ENCODE measurements at places on chromosomes 3 and 15.

GRCh38 chr15:35602836-35603235 is 56.9 kb upstream of the DPH6 start:
- no peak for DNase-seq

DNA sequence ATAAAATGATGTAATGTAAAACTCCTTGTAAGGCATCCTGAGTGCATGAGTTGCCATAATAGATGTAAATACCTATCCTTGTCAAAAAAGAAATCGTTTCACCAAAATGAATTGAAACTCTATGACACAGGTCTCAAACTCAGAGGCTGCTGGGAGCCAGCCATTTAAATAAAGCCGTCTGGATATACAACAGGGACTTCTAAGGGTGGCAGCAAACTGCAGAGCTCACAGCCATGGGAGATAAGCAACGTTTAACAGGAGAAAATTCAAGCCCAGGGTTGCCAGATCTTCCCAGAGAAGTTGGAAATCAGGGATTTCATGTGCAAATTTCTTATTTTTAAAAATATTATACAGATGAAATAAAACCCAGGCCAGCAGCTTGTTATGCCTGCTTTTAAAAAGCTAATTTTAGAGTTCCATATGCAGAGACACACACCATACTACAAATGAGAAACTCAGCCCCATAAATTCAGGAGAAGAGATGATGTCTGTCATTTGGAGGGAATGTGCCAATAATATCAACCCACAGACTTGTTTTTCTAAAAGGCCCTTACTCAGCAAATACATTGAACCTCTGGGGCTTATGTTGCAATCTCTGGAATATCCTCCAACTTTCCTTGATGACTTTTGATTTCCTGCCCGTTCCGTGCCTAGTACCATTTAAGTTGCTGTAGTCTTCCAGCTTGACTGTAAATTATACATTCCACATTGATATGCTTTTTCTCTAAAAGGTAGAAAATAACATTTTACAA is 75.6 kb downstream of the AQP9 start:
- DNase-seq, result no peak

- no peak for DNase-seq
Measured at GRCh38 chr3:36633060-36633459, 131.3 kb downstream of the DCLK3 start.

- no peak for DNase-seq
Measured at GRCh38 chr3:111087924-111088469, 16.4 kb downstream of the NECTIN3 start.

DNA sequence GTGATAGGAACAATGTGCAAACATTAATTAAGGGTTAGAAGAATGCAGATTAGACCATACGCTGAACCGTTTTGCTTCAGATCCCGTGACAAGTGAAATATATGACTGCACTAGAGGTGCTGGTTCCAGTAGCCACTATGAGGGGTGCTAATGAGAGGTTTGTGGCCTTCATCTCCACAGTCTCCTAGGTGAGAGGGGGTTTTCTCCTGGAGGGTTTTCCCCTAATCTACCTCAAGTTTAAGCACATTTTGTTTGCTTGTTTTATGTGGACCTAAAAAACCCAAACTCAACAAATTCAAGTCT is 13.7 kb upstream of the SHF start:
- no peak for DNase-seq

DNA sequence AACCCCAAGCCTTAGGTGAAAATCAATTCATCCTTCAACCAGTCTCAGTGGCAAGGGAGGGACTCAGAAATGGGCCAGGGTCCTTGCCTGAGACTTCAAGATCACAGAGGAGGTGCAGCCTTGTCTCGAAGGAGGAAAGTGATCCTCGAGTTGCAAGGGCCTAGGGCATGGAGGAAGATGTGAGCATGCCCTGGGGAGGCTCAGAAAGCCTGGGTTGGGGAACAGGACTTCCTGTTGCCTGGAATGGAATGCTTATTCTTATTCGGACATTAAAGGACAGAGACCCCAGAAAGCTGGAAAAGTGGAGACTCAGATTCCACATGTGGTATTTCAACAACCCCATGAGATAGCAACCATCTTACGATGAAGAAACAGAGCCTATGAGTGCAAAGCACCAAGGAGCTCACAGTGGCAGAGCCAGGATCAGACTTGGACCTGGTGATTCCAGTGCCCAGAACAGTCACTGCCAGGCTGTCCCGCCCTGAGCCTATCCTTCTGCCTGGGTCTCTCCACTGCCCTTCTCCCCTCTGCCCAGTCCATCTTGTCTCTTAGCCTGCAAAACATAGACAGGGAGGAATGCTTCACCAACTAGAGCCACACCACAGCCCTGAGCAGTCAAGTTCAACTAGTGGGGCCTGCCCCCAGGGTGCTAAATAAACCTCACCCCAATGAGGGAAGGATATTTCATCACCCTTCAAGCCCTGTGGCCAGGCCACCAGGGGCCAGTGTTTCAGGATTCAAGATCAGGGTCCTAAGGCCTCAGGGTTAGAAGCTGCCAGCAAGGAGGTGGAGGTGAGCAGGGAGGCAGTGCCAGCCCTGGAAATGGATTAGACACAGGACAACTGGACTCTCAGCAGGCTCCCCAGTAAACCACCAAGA is 21.9 kb downstream of the DAPK2 start:
- no peak for DNase-seq

DNA sequence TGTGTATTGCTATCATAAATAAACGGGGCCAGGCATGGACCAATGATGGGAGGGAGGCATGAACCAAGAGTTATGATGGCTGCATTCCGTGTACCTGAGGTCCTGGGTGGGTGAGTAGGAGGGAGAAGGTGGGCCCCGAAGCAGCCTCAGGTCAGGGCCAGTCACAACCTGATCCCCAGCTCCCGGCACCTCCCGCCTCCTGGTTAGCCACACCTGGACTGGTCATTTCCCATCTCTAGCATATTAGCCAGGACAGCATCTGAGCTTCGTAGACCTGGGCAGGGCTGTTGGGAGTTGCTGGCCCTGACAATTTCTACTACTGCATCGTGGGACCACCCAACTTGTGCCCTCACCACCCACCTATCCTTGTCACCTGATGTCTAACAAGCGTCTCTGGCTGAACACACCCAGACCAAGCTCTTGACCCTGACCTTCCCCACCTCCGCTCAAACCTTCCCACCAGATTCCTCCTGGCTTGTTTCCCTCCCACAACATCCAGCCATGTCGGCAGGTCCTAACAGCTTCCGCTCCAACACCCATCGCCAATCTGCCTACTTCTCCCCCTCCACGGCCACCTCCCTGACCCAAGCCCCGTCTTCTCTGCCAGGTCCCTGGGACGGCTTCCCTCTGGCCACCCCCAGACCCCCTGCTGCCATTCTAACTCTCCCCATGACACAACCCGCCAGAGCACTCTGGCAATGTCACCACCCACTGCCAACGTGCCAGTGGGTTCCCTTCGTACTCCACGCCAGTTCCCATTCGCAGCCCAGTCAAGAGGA is 133.8 kb upstream of the IQSEC1 start:
- no peak for DNase-seq

- DNase-seq, result no peak
Measured at GRCh38 chr3:9314796-9315195, 48.1 kb upstream of the THUMPD3 start.

GRCh38 chr3:115999613-116000012 is 376.3 kb downstream of the GAP43 start:
- no peak for DNase-seq

GRCh38 chr15:43376017-43376705 is 5.3 kb downstream of the TUBGCP4 start:
- peak; percentile 34 for DNase-seq

- DNase-seq, result no peak
Measured at GRCh38 chr3:178405531-178405930, 130.7 kb upstream of the KCNMB2 start.

DNA sequence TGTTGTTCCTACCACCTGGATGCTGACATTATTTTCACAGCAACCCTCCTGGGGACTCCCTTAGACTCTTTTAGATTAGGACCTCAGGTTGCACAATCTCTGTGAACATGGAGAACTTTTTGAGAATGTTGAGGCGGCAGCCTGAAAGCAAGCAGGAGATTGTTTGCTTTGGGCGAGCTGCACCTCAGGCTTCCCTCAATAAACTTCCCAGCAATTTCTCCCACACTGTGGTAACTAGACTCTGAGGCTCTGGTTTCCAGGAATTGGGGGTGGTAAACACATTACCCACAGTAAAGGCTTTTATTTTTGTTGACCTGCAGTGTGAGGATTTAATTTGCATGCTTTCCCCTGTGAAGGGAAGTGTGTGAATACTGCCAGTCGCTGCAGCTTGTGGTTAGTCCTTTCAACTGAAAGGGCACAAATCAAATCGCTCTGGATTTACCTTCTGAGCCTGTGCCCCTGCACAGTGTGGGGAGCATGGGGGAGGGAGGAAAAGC is 35.2 kb upstream of the SIAH2 start:
- DNase-seq, result no peak

- no peak for DNase-seq
Measured at GRCh38 chr15:52382647-52383046, 87.0 kb upstream of the MYO5C start.

DNA sequence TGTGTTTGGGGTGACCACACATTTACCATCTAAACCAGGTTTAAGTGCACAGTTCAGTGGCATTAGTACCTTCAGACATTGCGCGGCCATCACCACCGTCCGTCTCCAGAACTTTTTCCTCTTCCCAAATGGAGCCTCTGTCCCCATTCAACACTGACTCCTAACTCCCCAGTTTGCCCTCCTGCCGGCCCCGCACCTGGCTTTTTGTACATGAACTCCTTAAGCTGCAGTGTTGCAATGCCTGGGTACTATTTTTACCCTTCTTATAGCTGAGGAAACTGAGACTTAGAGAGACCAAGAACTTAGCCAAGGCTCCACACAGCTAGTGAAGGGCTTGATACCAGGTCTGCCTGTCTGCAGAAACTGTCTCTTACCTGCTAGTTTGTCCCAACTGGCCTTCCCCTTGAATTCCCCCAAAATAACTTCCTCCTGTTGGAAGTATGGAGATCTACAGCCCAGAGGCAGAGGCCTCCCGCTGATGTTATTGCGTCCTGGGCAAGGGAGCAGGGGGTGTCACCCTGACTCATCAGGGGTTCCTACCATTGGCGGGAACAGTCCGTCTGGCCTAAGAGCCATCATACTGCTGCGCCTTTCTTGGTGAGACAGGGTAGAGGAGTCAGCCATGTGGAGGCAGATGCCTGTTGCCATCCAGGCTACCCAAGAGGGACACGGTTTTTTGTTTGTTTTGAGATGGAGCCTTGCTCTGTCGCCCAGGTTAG is 65.6 kb downstream of the GRIP2 start:
- DNase-seq, result no peak

DNA sequence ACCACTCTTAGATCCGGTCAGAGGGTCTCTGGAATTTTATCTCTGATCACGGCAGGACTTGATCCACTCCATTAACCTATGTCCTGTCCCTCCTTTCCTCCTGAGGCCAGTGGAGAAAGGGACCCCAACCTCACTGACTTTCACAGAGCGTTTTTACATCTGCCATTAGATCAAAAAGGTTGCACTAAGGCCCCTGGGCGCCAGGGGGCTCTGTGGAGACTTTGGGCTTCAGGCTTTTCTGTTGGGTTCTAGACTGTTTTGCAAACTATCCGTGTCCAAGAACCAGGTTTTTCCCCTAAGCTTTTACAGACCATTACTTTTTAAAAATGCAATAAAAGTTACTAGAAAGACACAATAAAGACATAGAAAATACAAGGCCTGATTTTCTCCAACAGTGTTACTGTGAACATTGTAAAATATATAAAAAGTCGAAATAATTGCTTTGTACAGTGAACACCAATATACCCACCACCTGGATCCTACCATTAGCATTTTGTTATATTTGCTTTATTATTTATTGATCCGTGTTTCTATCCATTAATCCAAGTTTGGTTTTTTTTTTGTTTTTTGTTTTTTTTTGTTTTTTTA is 159.7 kb downstream of the POLR2M start:
- peak; percentile 75 for DNase-seq

GRCh38 chr3:143000528-143000927 is 842 bp upstream of the U2SURP start:
- DNase-seq, result no peak

DNA sequence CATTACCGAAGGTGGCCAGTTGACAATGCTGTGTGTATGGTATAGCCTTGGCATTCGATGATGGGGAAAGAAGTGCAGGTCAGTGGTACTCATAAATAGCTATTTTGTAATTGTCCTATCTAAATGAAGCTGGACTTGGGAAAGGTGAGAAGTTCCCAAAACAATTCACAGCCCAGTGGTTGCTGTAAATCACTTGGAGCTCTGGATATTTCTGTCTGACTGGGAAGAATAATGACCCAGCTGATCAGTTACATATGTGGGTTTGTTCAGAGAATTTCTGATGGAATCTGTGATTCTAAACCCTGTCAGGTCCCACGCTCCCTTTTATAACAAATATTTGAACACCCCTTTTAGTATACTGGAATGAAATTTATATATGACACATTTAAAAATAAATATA is 133.9 kb upstream of the PFN2 start:
- no peak for DNase-seq

GRCh38 chr3:147924755-147925154 is 515.6 kb downstream of the ZIC1 start:
- no peak for DNase-seq

DNA sequence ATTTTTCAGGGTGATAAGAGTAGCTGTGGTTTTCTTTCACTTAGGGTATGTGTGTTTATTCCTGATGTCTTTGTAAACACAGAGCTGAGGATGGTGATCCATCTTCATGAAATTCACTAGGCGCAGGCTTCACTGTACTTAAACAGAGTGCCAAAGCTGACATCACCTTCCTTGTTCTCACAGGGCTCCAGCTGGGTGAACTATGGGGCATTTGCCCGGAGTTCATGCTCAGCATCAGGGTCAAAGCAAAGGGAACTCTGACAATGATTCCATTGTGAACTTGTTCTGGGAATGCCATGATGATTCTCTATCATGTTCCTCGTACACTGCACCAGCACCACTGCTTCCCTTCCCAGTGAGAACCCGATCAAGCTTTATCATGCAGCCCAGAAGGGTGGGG is 184.8 kb upstream of the P2RY1 start:
- no peak for DNase-seq

DNA sequence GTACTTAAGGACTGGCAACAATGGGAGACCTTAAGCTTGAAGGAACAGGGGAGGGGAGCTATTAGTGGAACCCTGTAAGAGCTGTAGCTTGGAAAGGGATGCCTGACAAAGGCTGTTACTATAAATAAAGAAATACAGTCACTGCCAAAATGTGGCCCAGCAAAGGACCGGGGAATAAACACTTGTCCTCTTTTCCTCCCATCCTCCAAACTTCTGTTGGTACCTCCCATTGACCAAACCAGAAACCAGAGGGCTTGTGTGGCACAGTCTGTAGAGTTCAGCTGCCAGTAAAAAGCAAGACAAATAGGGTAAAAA is 25.1 kb upstream of the TCF12 start:
- no peak for DNase-seq

DNA sequence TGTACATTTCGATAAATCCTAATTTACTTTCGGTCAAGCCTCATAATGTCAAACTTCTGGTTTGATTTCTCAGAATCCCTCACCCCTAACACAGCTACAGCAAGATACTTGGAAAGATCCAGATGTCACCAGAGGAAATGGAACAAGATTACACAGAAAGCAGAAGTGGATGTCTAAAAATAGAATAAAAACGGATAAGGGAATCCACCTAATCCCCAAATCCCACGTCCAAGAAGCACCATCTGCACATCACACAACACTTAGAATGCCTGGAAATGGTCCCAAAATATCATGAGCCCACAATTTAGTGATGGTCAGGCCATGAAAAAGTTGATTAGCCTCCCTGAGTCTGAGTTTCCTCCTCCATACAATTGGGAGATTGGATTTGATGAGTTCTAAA is 61.7 kb downstream of the AGTR1 start:
- peak; percentile 19 for DNase-seq

Data from suppressor macrophage treated with lipopolysaccharide for 4 hours (primary cell).